ENCODE measurements at places on chromosomes 11 and 22.

DNA sequence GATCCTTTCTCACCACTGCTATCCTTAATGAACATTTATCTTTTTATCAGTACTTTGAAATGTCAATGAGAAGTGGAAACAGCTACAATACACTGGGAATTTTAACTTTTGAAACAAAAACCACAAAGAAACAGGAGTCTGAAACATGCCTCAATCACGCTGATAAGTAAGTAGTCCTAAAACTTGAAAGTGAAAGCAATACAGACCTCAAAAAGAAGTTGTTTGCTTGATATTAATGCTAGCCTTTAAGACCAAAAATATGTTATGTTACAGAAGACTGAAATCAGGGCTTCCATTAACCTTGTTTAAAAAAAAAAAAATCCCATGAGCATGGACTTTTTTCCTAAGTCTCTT lies 21.3 kb downstream of the PHF21A start:
- DNase-seq: no peak

DNA sequence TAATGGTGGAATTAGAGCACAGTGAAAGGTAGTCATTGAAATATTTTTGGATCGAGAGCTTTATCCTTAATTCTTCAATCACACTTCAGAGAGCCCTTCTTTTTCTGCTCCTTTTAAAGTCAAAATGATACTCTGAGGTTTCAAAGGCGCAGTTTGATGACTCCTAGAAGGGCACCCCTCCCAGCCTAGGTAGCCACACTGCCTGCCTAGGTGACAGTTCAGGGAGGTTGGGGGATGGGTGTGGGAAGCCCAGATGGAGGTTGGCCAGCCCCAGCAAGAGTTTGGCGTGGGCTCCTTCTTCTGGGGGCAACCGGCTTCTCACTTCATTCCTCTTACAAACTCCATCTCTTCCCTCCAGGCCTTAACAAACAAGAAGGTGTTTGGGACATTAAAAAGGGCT lies 28.6 kb upstream of the PHF21A start:
- DNase-seq: no peak

GRCh38 chr22:50267591-50268390 lies 2.4 kb downstream of the MAPK11 start:
- DNase-seq: peak; percentile 69

- DNase-seq: no peak
Measured at GRCh38 chr11:75208446-75208845, 32.1 kb upstream of the TPBGL start.

GRCh38 chr22:50537765-50538164 lies 7.9 kb upstream of the KLHDC7B start:
- no peak for DNase-seq

DNA sequence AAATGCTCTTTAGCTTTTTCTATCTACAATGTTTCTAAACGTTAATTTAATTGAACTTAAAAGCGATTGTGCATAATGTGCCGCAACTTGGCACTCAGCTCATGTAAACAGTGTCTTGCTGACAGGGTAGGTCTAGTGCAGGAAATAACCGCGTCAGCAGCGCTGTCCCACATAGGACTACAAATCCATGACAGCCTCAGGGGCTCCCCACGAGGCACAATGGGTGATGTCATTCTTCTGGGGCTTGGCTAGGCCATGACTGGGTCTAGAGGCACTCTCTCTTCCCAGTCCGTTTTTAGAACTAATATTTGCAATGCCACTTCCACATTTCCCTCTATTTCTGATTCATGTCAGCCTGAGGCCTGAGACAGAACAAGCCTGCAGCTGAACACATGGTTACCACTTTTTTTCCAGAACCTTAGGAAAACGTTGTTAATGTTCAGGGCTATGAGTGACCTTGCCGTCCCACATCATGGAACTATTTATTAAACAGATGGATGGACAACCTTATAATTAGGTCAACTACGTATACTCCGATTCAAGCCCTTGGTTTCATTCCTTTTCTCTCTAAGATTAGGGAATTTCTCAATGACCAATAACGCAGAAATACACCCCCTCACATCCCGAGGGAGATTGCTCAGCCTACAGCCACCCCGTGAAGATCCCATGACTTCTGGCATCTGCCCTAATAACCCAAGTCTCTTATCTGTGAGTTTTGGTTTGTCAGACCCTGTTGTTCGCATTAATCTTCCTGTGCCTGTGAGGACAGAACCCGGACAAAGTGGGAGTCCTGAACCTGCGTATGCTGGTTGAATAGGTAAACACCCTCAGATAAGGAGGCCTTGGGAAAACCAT lies 19.4 kb upstream of the SNX32 start:
- DNase-seq: no peak
